Myometrial cell (primary cell): ENCODE measurements at places on chromosomes 16 and 17. TPM values are rescaled to one million over a fixed set of nuclear protein-coding genes. Genes with fewer than 3 reads are reported as not detected.

Gene TBC1D3
- not detected in 2 replicates for total RNA-seq

Gene SOST
- not detected in 2 replicates for total RNA-seq

Gene SLC25A10
- total RNA-seq, result 12.7 and 23.0 TPM in 2 replicates

Gene MLKL
- total RNA-seq, result 13.0 and 13.6 TPM in 2 replicates

Gene LRRC75A
- 0.29 and 1.8 TPM in 2 replicates for total RNA-seq
